ENCODE measurements at places on chromosomes 1 and 21.
A peak's percentile ranks its signal among the peaks of the same experiment; 100 is the strongest.

- DNase-seq, result peak; percentile 90
Observed at GRCh38 chr1:211258756-211259637, at the start of gene RCOR3. Gene RCOR3, plus strand, starts transcription at chr1:211259366. Its CDS starts 195 bp downstream, at chr1:211259561.

DNA sequence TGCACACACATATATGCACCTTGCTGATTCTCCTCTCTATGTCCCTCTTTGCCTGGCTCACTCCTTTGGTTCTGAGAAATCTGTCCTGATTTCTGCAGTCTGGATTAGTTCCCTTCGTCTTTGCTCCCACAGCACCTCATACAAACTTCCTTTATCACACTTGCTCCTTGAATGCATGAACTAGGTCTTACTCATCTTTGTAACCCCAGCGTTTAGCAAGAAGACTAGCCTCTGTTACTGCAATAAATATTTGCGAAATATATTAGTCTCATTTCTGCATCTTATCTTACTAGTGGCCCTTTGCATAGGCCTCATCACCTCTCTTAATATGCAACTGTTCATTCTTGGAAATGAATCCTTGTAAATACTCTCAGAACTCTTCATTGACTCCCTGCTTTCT is 11.4 kb downstream of the SMYD2 start:
- no peak for DNase-seq

- DNase-seq, result no peak
Observed at GRCh38 chr1:239922778-239923522, 168.7 kb upstream of the FMN2 start.

GRCh38 chr1:221948459-221948858 is 206.6 kb upstream of the DUSP10 start:
- DNase-seq, result no peak

DNA sequence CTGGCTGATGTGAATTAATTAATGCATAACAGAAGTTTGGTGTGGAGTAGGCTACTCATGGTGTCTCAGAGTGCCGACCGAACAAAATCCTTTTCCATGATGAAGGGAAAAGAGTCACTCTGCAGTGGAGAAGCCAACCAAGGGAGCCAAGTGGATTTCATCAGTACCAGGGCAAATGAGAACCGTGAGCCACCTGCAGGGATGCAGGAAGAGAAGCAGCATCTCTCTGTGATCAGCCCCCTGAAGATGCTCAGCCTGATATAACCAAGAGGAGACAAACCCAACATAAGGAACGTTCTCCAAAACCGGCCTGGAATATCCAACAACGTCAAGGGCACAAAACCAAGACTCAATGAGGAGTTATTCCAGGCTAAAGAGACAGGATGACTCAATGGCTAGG is 13.4 kb upstream of the LAPTM5 start:
- no peak for DNase-seq

DNA sequence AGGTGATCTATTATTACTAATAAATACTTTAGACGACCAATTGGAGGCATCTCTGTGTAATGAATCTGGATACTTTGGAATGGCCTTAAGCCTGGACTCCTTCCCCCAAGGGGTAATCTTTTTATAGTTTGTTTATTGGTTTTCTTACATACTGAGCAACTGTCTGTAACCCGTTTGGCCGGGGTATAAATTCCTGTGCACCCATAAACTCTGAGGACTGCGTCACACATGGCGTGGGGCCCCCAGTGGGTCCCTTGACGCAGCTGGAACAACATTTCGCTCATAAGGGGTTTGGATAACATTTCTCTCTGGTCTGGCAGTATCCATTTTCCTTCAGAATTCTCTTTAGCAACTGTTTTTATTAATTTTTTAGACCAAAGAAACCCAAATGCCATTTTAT is 26.5 kb downstream of the SCCPDH start:
- DNase-seq, result no peak

DNA sequence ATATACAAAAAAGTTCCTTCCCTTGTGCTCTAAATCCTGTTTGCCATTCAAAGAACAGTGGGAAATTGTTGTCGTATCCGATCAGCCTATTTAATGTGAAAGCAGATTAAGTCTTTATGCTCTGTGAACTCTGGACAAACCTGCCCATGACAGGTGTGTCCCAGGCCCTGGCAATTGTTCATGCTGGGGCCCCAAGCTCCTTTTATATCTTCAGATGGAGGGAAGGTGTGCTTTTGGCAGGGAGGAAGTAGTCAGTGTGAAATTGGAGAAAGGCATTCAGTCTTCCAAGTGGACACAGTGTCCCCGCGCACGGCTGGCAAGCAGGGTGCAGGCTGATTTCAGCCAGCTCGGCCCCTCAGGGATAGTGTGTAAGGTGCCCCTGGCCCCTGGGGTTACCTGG is 135.1 kb upstream of the F3 start:
- no peak for DNase-seq

DNA sequence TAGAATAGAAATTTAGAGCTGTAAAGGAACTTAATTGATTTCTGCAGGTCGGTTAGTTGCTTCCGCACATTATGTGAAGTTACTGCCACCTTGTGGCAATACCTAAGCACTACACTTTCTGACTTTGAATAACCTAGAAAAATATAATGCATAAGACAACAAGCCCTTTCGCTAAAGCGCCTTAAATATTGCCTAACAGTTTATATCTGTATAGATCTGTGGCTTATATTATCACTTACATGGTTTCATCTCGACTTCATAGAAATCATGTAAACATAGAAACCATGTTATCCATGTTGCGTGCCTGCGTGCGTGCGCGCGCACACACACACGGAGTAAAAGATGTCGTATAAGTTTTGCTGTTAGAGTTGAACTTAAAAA is 10.9 kb upstream of the IFI16 start:
- DNase-seq, result no peak

DNA sequence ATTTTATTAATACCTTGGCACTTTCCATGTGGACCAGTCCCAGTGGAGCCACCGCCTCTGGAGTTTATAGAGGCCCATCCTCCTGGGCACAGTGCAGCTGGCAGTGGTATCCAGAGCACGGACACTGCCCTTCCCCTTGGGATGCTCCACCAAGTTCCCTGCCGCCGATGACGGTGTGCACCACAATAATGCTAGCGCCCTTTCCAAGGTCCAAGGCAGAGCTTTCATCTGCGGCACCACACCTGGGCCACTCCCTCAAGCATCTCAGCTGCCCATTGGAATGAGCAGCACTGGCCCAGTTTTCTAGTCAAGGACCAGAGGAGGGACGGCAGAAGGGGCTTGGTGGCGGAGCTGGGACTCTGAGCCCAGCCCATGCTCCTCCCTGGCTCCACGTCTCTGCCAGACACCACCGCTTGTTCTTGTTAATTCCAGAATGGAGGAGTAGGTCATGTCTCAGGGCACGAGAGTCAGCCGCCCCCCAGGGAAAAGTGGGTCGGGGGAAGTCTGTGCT is 24.5 kb downstream of the SIM2 start:
- DNase-seq, result no peak

- DNase-seq, result no peak
Observed at GRCh38 chr1:34896612-34897011, 32.8 kb downstream of the DLGAP3 start.
